Activated CD4-positive, alpha-beta T cell treated with anti-CD3 and anti-CD28 coated beads, Interleukin-2, amount 50 U/mL, for 4 hours (primary cell): ENCODE measurements at places on chromosomes 7 and 10.

DNA sequence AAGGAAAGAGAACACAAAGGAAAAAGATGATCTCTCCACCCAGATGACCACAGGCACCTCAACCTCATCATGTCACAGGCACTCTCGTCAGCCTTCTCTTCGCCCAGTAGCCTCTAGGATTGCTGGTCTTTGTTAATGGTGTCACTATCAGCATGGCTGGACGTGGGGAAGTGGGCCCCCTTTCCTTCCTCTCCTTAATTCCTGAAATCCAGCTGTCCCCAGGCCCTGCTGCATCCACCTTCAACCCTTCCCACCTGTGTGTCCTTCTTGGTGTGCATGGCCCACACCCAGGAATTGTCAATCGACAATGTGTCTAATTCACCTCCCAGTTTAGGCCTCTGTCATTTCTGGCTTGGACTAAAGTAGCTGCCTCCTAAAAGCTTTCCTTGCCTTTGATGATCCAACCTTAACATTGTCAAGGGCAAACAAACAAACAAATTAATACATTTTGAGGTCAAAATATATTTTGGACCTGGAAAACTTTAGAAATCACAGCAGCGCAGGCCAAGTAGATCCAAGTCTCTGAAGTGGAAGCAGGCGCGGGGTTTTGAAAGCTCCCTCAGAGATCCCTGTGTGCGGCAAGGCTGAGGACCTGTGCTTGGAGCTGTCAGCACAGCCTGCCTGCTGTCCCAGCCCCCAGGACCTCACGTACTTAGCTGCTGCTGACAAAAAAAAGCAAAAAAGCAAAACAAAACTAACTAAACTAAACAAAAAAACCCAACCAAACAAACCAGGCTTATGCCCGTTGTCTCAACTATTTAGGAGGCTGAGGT lies 193.3 kb upstream of the LYZL2 start:
- DNase-seq = no peak

DNA sequence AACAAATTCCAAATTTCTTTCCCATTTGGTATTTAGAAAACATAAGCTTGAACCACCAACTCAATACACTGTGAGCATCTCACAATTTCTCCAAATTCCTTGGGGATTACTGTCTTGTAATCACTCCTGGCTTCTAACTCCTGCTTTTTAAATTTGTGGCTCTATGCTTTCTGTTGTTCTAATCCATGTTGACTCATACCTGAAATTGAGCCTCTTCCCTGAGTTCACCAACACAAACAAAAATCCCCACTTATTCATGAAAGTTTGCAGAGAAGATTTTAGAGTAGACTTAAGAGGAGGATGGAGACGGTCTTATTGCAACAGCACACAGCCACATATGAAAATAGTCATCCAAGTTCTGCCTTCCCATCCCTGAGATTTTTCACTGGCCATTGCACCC lies 252.5 kb downstream of the PTEN start:
- DNase-seq = no peak

- no peak for DNase-seq
Observed at GRCh38 chr7:155230169-155230593, 67.5 kb upstream of the INSIG1 start.

GRCh38 chr7:11413901-11414300 lies 418.1 kb downstream of the THSD7A start:
- DNase-seq = no peak

- DNase-seq = no peak
Observed at GRCh38 chr10:116699049-116699448, 43.3 kb downstream of the HSPA12A start.

DNA sequence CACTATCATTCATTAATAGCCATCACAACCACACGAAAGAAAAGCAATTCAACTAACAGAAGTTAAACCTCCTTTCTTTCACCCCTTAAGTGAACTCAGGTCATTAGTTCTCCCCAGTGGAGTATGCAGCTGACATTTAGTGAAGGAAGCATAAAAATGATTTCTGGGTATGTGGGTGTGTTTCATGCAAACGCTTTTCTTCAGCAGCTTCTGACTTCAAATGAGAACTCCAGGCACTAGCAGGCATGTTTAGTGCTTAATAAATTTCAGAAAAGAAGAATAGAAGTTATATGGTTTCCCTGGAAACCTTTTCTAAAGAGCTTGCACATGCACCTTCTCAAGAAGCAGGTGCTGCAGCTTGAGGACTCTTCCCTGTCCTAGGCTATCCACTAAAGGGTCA lies 62.5 kb downstream of the PIK3CG start:
- DNase-seq = no peak

DNA sequence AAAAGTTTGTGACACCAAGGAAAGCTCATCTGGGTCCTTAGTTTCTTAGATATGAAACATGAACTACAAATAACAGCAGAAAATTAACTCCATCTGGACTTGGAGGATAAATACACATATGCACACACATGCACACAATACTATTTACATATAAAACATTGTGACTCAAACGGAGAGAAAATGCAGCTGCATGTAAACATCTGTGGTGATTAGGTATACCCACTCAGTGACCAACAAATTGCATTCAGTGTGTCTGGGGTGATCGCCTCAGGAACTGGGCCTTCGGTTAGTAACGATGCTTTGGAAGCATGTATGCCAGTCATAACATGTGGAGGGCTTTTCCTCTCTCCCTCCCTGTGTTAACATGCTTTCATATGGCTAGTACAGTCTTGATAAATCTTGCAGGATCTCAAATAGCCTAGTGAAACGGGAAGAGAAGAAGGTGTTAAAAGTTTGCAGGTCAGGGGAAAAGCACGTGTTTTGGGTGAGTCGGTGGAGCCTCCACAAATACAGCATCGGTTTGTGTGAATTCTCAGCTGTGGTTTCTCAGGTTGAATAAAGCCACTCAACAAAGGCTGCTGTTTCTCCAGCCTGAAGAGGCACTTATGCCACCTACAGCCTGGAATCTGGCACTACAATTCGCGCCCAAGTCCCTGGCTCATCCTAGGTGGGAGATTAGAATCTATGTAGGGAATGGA lies 8.7 kb upstream of the GLRX3 start:
- peak; percentile 31 for DNase-seq

- DNase-seq = no peak
Observed at GRCh38 chr10:59817773-59818172, 64.5 kb upstream of the MRLN start.

GRCh38 chr7:106023369-106024322 lies 60.6 kb downstream of the CDHR3 start:
- DNase-seq = no peak

DNA sequence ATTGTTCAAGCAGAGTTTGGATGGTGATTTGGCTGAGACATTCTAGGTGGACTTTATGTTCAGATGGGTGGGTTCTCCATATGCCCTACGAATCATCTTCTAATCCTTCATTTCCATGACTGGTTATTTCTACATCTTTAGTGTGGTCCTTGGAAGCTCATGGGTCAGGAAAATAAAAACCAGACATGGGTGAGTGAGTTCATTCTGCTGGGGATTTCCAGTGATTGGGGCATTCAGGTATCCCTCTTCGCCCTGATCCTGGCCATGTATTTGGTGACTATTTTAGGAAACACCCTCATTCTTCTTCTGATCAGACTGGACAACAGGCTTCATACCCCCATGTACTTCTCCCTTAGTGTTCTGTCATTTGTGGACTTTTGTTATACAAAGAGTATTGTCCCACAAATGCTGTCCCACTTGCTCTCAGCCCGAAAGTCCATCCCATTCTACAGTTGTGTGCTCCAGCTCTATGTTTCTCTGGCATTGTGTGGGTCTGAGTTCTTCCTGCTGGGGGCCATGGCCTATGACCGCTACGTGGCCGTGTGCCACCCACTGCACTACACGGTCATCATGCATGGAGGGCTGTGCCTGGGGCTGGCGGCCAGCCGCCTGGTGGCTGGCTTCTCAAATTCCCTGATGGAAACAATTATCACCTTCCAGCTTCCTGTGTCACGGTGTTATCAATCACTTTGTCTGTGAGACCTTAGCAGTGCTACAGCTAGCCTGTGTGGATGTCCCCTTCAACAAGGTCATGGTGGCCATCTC lies 19.2 kb upstream of the OR6B1 start:
- no peak for DNase-seq

- DNase-seq = peak; percentile 31
Observed at GRCh38 chr10:101818872-101819633, 809 bp upstream of the OGA start.

DNA sequence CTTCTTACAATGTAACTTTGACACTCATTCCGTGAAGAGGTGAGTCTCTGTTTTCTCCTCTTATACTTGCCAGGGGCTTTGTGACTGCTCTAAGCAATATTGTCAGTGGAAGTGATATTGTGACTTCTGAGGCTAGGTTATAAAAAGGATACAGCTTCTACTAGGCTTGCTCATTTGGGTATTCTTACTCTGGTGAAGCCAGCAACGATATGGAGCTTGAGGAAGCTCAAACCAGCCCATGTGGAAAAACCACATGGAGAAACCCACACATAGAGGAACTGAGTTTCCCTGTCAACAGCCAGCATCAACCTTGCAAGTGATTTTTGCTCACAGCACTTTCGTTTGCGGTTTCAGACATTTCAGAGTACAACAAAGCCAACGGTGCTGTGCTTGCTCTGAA lies 149.6 kb upstream of the SEMA3E start:
- no peak for DNase-seq

- no peak for DNase-seq
Observed at GRCh38 chr7:127813991-127814541, 162.1 kb downstream of the SND1 start.

DNA sequence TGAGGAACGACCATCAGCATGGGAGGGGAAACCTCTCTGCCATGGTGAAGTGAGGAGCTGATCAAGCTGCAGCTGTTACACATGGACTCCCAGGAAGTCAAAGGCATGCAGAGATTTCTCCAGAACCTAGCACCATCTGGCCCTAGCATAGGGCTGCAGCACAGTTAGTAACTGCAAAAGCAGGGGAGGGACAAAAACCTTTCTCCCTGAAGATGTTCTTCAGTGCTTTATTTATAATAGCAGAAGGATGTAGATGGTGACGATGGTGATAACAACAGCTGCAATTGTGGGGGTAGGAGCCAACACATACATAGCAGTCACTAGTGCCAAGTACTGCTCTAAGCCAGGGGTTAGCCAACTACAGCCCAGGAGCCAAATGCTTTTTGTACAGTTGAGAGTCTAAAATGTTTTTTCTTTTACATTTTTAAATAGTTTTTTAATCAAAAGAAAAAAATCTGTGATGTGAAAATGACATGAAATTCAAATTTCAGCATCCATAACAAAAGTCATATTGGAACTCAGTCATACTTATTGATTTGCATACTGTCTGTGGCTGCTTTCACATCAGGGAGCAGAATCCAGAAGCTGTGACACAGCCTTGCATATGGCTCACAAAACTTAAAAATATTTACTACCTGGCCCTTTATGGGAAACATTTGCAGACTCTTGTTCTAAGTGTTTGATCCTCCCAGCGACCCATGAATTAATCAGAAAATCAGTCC lies 299.5 kb downstream of the ELMO1 start:
- no peak for DNase-seq

DNA sequence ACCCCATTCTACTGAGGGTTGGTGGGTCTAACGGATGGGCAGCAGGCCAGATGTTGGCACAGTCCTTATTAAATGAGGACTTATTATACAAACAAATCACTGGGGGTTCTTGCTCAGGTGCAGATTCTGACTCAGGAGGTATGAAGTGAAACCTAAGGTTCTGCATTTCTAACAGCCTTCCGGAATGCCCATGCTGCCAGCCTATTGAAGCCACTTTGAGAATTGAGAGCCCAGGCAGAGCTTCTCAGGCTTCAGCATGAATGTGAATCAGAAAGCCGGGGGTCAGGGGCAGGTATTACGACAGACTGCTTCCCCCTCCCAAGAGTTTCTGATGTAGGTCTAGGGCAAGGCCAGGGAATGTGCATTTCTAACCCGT lies 34.1 kb upstream of the NPFFR1 start:
- DNase-seq = no peak

- no peak for DNase-seq
Observed at GRCh38 chr10:89836840-89837164, 135.4 kb downstream of the KIF20B start.

GRCh38 chr7:122802301-122802751 lies 83.9 kb downstream of the CADPS2 start:
- no peak for DNase-seq

DNA sequence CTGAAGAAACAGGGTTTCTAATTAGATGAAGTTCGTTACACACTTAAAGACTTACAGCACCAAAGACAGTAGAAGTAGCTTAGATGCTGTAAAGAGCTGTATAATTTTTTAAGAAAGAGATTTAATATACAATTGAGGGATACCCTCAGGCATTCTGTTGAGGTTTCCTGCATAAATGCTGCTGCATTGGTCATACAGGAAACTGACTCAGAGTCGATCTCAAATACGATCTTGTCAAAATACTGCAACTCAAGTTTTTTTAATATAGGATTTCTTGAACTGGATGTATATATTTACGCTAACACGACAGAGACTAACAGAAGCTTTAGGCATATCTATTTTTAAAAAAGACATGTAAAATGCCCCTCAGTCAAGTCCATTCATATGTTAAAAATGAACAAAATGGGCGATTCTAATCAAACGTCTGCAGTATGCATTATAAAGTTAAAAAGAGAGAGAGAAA lies 2.4 kb upstream of the ARID5B start:
- DNase-seq = no peak

GRCh38 chr7:92729172-92729571 lies 107.2 kb downstream of the CDK6 start:
- no peak for DNase-seq

DNA sequence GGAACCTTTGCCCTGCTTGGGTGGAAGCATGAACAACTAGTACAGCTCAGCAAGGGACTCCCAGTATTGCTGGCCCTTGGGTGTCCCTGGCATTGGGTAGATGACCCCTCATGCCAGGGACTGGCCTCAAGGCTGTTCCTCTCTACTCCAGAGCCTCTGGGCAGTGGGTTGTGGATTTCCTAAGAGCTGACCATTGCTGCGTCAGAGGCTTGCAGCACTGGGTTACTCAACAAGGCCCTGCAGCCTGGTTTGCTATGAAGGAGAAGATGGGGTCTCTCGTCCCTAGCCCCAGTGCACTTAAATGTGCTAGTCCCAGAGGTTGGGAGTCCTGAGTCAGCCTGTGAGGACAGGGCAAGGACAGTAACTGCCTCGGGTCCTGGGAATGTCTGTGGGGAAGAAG lies 2.5 kb downstream of the VSIR start:
- DNase-seq = no peak

DNA sequence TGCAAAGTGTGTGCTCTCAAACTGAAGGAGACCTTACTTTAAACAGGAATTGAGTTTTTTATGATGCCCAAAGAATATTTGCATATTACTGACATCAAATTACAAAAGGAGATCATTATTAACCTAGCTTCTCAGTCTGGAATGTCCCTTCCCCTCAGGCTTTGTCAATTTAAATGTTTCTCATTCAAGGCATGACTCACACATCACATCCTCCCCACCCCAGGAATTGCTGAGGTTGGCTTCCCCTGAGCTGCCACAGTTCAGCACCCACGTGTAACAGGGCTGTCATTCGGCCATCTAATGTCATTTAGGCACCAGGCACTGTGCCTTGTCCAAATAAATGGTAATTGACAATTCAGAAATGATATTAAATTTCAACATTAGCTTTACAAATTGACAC lies 305.9 kb upstream of the MGMT start:
- DNase-seq = no peak
